Activated T-helper 1 cell treated with anti-CD3 and anti-CD28 coated beads, Interleukin-12 subunit alpha, Interleukin-12 subunit beta, Interleukin-2, Interleukin-4 antibody, amounts not matched to agents 30 ng/mL and 10 ng/mL and 1 ng/mL, durations not matched to agents 14 hours and 24 hours and 36 hours (primary cell): ENCODE measurements at places on chromosomes 3 and 15. TPM values are rescaled to one million over a fixed set of nuclear protein-coding genes. Genes with fewer than 3 reads are reported as not detected.

- no peak for DNase-seq
Measured at GRCh38 chr15:94397337-94397736, 166.0 kb downstream of the MCTP2 start.

DNA sequence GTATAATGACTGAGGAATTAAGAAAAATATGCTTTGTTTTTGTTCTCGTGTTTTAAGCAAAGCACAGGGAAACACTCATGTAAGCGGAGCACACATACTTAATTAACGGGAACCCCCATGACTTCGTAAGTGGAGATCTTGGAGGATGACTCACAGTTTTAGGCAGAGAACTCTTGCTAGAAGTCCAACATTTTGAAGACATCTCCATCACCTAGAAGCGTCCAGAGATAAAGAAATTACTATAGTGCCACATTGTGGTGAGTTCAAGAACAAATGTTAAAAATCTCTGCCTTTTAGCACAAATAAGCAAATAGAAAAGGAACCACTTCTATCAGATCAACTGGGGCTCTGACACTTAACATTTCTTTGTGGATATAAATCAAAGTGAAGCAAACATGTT lies 194.1 kb upstream of the ARHGEF26 start:
- no peak for DNase-seq

DNA sequence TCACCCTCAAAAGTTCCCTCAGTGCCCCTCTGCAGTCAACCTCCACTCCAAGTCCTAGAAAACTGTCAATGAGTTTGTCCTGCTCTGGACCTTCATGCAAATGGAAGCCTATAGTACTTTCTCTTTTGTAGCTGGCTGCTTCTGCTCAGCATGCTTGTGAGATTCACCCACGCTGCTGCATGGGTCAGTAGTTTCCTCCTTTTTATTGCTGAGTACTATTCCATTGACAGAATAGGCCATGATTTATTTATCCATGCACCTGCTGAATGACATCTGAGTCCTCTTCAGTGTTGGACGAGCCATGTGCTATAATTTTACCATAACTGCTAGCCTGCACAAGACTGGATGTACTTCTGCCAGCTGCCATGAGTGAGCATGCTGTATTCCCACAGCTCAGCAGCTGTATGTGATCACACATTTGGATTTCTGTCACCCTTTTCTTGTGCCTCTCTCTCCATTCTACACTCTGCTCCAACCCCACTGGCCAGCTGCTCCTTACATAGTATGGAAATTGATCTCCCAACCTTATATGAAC lies 26.3 kb downstream of the CDCP1 start:
- no peak for DNase-seq

DNA sequence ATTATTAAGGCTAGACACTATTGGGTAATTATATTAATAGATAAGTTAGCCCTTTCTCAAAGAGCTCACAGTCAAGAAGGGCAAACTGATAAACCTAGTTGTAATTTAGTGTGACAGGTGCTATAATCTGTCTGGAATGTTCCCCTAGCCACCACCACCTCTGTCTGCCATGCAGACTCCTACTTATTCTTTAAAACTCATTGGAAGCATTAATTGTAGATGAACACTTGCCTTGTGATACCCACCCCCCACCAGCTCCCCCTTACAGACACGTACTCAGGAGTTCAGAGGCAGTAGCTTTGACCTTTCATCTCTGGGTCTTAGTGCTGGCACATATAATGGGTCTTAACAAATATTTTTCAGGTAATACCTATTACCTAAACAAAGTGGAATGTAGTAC lies 195.9 kb downstream of the TP63 start:
- no peak for DNase-seq

- no peak for DNase-seq
Measured at GRCh38 chr15:73684581-73685455, 635 bp downstream of the CD276 start.

DNA sequence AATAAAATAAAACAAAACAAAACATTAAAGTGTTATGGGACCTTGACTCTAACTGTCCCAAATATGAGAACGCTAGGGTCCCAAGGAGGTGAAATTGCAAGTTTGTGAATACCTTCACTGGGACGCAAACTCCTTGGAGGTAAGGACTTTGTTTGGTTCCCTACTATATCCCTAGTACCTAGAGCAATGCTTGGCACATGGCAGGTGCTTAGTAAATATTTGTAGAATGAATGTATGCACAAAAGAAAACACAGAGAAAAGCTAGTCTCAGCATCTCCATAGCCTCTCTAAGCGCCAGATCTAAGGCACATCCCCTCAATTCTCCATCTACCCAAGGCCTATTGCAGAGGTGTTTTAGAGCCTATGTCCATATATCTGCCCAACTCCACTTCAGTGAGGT lies 30.5 kb downstream of the GPR176 start:
- DNase-seq = no peak

GRCh38 chr15:50964075-50964474 lies 55.6 kb downstream of the AP4E1 start:
- DNase-seq = no peak

GRCh38 chr3:38646630-38647029 lies 2.9 kb downstream of the SCN5A start:
- no peak for DNase-seq

The LIPH gene
- total RNA-seq = not detected in 2 replicates

- no peak for DNase-seq
Measured at GRCh38 chr3:160200353-160200752, 24.9 kb upstream of the C3orf80 start.

DNA sequence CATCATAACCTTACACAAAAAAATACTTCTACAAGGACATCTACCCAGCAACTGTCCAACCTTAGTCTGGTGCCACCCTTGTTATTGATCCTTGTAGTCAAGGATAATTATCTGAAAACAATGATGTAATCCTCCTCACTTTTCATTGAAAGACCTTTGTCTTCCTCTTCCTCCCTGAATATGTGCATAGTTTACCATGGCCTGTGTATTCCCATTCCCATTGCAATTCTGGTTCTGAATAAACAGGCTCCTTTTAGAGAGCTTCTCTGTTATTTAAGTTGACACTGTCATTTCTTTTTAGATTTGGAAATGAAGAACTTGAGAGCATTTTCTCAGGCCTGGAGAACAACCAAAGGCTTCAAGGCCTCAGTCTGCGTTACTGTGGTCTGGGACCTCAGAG lies 53.3 kb upstream of the RNF7 start:
- DNase-seq = no peak

DNA sequence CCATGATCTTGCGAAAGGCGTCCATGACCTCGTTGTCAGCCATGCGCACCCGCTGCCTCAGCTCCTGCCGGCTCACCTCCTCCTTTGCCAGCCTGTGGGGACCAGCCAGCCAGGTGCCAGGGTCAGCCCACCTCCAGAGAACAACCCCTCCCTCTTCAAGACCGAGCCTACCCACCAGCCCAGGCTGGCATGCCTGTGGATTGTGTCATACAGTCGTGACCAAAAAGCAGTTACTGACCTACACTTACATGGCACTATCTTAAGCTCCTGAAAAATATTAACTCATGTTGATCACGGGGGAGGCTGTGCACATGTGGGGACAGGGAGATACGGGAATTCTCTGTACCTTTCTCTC lies 10.7 kb upstream of the CAMK1 start:
- no peak for DNase-seq

- no peak for DNase-seq
Measured at GRCh38 chr3:128436214-128436613, 30.5 kb downstream of the DNAJB8 start.

- DNase-seq = no peak
Measured at GRCh38 chr15:28887339-28888174, 1.8 kb downstream of the APBA2 start.

The SLC25A38 gene
- 40.0 and 43.1 TPM in 2 replicates for total RNA-seq

The TM4SF1 gene
- total RNA-seq = 0.13 and 0.22 TPM in 2 replicates

DNA sequence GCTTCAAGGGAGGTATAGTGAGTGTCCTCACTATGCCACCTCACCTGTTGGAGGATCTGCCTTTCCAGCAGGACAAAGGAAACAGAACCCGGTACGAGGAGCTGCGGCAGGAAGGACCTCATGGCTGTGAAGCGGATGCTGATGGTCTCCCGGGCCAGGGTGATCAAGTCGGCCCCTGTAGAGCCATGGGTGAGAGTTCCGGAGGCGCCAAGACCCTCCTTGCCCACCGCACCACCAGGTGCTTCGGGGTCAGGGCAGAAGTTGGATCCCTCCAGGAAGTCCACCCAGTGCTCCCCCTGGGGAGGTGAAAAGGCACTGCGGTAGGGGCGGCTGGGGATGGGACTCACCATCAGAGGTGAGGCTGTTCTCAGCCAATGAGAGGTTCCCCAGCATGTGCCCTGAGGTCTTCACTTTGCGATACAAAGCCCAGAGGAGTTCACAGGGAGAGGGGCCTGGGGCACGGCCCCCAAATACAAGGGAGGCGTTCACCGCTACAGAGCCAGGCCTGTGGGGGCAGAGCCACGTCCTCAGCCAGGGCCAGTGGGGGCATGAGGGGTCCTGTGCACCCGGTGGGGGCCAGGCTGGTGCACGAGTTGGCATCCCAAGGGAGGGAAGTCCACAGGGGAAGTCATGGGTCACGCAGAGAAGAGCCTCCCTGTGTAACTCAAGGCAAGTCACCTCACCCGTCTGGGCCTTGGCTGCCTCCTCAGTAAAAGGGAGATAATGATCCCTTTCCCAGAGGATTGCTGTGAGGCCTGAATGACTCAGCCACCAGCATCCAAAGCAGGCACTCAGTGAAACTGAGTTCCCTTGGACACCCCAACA lies 27.7 kb downstream of the C15orf39 start:
- no peak for DNase-seq

DNA sequence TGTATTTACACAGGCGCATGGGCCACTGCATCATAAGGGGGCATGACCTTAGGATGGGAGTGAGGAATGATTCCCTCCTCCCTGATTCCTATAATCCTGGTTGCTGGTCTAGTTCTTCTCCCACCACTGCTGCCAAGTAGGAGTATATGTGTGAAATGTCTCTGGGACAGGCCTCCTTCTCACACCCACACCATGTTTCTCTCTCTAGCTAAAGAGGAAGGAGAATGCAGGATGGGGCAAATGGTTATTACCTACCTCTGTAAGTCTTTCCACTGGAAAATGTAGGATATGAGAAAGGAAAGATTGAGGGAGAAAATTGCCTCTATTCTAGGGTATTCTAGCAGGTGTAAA lies 159.2 kb downstream of the THSD4 start:
- DNase-seq = no peak

DNA sequence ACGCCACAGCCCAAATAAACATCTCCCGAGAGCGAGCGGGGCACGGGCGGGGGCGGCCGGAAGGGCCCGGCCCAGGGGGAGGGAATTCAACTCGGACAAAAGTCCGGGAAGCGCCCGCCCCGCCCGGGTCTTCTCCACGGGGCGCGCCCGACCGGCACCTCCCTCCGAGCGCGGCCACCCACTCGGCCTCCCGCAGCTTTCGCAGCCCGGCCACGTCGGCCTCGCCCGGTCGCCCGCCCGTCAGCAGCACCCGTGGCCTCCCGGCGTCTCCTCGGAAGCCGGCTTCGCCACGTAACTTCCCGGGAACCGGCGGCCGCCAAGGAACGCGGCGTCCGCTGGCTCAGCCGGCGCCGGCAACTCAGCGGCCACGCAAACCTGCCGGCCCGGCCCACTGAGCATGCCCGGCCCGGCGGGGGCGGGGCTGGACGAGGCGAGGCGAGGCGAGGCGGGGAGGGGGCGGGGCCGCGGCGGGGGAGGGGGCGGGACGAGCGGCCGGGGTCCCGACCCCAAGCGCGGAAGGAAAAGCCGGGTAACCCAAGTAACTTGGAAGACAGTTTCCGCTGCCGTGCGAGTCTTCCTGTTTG lies at the start of gene TJP1:
Gene TJP1, minus strand, starts transcription at position 369 of the 584 bp plus-strand sequence. CDS start 440 bp downstream, outside the sequence.
- DNase-seq = no peak

DNA sequence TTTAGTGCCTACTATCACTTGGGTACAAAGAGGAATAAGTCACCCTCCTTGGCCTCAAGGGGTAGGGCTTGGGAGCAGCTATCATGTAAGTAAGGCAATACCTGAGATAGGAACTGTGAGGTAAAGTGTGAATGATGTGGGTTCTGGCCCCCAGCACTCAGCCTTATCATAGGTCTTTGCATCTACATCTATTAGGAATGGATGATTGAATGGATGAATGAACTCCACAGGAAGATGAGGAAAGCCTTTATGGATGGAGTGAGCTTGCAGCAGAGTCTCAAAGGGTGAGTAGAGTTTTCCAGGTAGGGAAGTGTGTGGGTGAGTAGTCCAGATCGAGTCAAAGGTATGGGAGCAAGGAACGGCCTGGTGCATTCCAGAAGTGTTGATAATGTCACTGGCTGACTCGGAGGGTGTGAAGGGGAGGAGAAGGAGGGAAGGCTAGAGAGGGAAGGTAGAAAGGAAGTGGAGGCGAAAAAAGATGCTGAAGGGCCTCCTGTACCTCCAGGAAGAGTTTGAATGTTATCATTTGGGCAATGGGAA lies 13.1 kb upstream of the ABHD2 start:
- DNase-seq = no peak

The TMC3 gene
- not detected in 2 replicates for total RNA-seq

DNA sequence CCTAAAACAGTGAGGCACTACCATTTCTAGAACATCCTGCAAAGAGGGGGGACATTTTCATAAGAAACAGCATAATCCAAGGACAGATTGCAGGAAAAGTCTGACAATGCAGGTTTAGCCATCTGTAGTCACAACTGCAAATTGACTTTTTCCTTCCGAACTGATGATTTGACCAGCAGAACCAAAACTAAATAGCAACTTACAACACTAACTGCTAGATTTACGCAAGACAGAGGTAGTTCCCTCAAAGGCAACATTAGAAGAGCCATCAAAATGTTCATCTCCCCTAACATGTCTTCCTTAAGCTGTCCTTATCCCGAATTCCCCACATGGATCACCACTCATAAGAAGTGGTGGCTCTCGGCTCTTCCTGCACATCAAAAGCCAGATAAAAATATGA lies 129.6 kb downstream of the GADL1 start:
- DNase-seq = no peak

GRCh38 chr3:113423699-113424098 lies 17.6 kb downstream of the CFAP44 start:
- DNase-seq = no peak

- no peak for DNase-seq
Measured at GRCh38 chr3:147393261-147393942, 12.9 kb downstream of the ZIC4 start.

DNA sequence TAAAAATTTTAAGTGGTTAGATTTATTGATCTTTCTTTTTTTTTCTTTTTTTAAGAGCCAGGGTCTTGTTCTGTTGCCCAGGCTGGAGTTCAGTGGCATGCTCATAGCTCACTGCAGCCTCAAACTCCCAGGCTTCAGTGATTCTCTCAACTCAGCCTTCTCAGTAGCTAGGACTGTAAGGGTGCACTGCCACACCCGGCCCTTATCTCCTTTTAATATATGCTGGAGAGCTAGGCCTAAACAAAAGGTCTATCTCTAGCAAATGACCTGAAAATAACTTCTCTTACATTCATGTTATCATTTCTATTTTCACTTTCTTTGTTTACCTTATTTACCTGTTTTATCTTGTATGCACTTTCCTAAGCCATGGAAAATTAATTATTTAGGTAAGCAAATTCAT lies 35.2 kb upstream of the MELTF start:
- no peak for DNase-seq

DNA sequence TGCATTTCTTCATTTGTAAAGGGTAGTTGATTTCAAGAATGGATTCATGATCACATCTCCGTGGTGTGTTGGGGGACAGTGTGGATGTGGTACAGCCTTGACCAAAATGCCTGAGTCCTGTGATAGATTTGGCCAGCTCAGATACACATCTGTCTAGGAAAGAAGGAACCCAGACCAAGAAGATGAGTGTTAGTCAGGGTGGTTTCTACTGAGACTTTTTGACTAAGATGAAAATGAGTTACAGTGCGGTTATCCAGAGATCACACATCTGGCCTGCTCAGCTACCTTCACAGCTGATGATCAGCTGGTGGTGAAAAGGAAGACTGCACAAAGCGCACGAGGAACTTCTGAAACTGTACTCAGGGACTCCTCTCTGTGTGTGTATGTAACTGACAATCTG lies 68.0 kb downstream of the FNDC3B start:
- DNase-seq = peak; percentile 62
